Vagina (tissue), 2 donors: ENCODE measurements at places on chromosomes 5 and 9. TPM values are rescaled to one million over a fixed set of nuclear protein-coding genes. Genes with fewer than 3 reads are reported as not detected.

DNA sequence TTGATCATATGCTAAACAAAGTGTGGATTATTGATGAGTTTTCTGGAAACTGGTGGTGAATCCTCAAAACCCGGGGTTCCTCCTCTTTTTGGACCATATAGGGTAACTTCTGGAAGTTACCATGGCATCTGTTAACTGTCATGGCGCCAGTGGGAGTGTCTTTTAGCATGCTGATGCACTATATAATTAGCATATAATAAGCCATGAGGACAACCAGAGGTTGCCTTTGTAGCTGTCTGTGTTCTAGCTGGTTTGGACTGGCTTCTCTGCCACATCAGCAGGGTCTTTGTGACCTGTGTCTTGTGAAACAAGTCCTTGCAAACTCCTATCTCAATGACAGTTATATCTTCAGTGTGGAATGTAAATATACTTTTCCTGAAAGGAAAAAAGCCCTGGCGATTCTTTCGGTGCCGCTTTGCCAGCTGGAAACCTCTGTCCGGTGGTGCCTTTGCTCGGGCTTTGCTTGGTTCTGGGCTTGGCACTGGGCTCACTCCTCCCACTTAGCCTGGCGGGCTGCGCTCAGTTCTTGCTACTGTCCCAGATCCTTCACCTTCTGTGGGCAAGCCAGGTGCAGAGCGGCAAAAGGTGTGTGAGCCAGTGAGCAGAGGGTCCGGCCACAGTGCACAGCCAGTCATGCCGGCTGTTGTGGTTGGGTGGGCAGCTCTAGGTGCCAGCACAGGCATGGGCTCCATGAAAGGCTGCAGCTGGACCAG is 20.4 kb downstream of the NXNL2 start:
- no peak for DNase-seq

GRCh38 chr9:135714242-135715055 is 12.5 kb downstream of the KCNT1 start:
- no peak for DNase-seq

DNA sequence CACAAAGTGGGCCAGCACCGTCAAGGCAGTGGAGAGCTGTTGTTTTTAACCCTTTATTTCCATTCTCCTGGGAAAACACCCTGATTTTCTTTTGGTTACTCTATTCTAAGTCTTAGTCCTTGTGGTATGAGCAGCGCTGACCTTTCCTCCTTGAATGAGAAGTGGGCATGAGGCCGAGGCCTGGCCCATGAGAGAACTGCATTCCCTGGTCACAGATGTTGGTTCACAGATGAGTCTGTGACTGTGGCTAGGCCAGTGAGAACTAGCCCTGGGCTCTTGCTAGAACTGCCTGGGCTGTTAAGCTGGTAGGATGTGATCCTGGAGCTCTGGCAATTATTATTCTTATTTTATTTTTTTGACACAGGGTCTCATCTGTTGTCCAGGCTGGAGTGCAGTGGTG is 71.7 kb upstream of the KLF9 start:
- DNase-seq, result no peak

DNA sequence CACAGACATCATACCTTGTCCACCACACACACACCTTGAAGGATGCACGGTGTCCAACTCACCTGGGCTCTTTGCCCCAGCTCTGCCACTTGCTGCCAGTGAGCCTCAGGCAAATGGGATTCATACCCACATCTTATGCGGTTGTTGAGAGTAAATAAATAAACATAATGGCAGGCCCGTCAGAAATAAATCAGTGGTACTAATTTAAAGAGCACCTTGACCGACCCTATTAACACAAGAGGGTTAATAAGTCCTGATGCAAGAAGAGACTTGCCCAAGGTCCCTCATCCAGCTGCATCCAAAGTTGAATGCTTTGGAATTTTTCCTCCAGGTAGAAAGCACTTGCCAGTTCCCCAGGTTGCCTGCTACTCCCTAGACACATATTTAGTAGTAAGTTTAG is 11.6 kb upstream of the AKNA start:
- DNase-seq, result no peak

DNA sequence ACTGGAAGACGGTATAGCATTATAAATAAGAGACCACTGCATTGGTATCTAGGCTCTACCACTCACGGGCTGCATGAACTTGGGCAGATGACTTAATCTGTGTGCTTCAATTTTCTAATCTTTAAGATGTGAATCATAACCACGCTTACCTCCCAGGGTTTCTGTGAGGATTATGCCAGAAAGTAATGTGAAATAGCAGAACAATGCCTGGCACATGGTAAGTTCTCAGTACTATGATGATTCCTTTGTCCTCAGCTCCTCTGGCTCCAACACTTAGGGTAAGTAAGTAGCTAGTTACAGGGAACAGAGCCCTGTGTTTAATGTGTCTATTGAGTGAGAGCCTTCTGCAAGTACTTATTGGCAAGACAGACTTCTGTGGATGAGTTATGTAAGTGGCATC is 31.1 kb downstream of the POU4F3 start:
- no peak for DNase-seq

GRCh38 chr9:70435948-70436347 is 21.5 kb upstream of the KLF9 start:
- DNase-seq, result no peak

- DNase-seq, result no peak
Observed at GRCh38 chr5:131513780-131514179, 121.2 kb downstream of the RAPGEF6 start.

DNA sequence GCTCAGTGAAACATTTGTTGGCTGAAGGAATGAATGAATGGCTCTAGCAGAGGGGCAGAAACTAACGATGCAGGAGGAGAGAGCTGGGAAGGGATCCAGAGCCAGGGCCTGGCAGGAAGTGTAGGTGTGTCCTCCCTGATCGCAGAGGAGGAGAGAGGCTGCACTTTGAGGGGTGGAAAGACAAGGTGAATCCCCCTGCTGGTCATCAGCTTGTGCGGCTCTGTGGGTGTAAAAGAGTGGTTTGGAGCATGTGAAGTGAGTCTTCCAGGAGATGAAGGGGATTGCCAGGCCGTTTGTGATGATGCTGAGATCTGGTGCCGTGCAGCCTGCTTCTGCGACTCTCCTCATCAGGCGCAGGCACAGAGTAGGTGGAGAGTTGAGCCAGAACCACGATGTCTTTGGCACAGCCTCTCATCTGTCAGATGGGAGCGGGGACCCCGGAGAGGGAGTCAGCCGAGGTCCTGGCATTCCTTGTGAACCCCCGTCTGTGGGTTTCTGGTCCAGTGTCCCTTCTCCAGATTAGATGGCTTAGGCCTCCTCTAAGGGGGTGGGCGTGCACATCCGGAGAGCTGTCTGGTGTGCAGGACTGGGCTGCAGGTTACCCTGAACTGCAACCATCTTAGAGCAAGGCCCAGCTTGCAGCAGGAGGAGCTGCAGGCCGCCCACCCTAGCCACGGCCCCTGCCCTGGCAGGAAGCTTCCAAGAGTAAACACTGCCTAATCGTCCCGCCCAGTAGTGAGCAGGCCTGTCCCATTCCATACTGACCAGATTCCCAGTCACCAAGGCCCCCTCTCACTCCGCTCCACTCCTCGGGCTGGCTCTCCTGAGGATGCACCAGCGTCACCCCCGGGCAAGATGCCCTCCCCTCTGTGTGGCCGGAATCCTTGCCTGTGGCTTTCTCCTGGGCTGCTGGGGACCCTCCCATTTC is at the start of gene ADAMTS13:
Gene ADAMTS13, plus strand, starts transcription at position 753 of the 928 bp plus-strand sequence. Its CDS starts 77 bp downstream, at position 830.
- DNase-seq, result no peak

- no peak for DNase-seq
Observed at GRCh38 chr9:18857769-18858168, 175.2 kb downstream of the SAXO1 start.

DNA sequence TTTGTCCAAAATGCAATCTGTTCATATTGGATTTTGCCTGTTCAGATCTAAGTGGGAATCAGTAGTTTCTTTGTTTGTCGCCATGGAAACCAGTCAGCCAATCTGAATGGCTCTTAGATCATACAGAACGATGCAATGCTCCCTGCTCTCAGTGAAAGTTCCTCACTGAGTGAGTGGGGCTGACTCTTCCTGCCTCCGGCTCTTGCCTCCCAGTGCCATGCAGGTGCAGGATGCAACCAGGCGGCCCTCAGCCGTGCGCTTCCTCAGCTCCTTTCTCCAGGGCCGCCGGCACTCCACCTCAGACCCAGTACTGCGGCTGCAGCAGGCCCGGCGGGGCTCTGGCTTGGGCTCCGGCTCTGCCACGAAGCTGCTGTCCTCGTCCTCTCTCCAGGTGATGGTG is at the start of gene PTPDC1:
Gene PTPDC1, plus strand, starts transcription at position 151 of the 400 bp plus-strand sequence. Its CDS starts 67 bp downstream, at position 218.
- DNase-seq, result no peak

GRCh38 chr9:122619996-122620395 is 5.5 kb downstream of the OR1Q1 start:
- DNase-seq, result no peak

DNA sequence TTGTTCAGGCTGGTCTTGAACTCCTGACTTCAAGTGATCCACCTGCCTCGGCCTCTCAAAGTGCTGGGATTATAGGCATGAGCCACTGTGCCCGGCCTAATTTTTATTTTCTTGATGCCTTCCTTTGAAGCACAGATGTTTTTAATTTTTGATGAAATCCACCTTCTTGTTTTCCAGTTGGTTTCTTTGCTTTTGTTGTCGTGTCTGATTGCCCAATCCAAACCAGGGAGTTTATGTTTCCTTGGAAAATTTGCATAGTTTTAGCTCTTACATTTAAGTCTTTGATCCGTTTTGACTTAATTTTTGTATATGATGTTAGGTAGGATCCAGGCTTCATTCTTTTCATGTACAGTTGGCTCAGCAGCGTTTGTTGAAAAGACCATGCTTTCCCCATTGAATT is 15.2 kb downstream of the EHMT1 start:
- DNase-seq, result no peak

DNA sequence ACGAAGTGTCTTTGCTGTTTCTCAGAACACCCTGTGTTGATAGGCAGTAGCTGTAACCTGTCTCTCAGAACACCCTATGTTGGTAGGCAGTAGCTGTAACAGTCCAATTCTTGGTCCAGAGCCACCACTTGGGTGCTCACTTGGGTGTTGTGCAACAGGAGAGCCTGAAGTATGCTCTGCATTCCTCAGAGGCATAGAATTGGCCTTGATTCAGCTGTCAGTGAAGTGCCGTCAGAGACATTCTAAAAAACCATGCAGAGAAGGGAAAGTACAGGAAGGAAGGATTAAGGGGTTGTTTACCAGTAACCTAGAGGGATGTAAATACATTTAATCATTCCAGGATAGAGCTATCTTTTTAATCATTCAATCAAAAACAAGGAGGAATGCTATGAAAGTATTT is 231.2 kb downstream of the ARRDC3 start:
- DNase-seq, result no peak

DNA sequence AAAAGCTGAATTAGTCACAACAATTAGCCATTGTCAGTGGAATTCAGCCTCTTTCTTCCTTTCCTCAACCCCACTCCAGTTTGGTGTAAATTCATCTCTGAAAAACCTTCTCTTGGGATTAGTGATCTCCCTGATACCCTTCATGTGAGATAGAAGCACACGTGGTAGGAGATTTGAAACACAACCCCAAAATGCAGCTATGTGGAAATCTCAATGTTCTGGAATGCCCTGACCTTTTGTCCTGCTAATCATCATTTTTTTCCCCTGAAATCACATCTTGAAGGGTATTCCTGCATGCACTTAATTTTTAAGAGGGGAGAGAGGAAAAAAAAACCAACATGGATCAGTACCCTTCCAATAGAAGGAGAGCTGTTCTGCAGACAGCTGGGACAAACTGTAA is 612.6 kb downstream of the EBF1 start:
- DNase-seq, result no peak

GRCh38 chr5:78458843-78459242 is 98.4 kb downstream of the SCAMP1 start:
- DNase-seq, result no peak

DNA sequence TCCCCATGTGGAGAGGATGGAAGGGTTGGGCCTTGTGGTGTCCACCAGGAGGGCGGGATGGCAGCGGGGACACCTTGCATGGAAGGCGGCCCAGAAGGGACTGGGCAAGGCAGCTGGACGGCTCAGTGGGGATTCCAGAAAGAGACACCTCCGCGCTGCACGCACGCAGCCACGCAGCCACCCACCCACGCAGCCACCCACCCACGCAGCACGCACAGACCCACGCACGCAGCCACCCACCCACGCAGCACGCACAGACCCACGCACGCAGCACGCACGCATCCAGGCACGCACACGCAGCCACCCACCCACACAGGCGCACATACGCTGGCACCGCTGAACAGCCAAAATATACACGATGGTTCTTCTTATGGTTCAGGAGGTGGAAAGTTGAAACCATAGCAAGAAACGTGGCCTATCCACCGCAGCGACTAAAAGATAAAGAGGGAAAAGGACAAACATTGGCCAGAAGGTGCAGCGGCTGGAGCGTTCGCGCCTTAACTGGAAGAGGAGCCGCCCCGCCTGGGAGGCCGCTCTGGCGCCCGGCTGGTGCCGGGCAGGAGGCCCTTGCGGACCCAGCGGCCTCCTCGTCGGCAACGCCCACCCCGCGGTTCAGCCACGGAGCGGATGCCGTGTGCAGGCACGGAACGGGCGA is 22.2 kb upstream of the EXOC3 start:
- no peak for DNase-seq

DNA sequence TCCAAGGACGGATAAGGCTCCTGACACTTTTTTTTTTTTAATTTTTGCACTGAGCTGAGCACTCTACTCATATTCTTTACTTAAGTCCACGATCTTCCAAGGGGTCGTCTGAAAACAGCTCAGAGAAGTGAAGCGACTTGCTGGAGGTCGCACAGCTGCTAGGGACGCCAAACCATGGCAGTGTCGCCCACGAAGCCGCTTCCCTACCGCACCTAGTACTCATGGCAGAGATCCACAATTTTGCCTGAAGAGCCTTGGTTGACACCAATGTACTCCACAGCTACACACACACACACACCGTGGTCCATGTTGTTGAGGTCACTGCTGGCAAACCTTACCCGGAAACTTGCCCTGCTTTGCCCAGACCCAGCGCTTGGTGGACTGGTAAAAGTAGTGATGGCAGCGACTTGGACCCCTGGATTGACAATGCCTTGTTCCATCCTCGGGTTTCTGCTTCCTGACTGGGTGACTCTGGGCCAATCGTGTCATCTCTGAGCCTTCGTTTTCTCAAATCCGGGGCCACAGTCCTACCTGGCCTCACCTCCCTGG is 521 bp upstream of the SLIT3 start:
- DNase-seq, result no peak

Gene BRINP1
- total RNA-seq, result 0.49 TPM

Gene SMIM33
- not detected for total RNA-seq

Gene SOHLH1
- not detected for total RNA-seq

Gene S1PR3
- total RNA-seq, result 39.3 TPM

Gene NOXA1
- 2.9 TPM for total RNA-seq

Gene AGXT2
- total RNA-seq, result not detected

Gene PHYHD1
- total RNA-seq, result 23.6 TPM

Gene SUSD1
- 10.8 TPM for total RNA-seq

Gene RIOK2
- total RNA-seq, result 18.7 TPM

Gene HEMGN
- total RNA-seq, result not detected

Gene NPR2
- total RNA-seq, result 17.2 TPM

Gene PCDHGC3
- total RNA-seq, result 78.3 TPM
